ENCODE measurements at places on chromosomes 2 and 18.
A peak's percentile ranks its signal among the peaks of the same experiment; 100 is the strongest.

GRCh38 chr2:151277067-151277466 is 12.4 kb downstream of the NMI start:
- DNase-seq = no peak

GRCh38 chr2:64222351-64222750 is 78.1 kb upstream of the PELI1 start:
- no peak for DNase-seq

DNA sequence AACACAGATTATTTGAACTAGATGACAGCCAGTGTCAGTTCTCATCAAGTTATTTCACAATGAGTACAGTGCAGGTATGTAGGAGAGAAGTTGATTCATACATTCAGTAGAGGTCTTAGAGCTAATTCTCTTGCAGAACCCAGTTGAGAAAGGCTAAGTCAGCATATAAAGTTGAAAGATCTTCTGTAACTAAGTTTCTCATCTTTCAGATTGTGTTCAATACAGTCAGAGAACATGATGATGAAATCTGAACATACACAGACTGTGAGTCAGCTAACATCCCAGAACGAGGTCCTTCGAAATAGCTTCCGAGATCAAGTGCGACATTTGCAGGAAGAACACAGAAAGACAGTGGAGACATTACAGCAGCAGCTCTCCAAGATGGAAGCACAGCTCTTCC is 41.9 kb upstream of the LIMS1 start:
- DNase-seq = no peak

- no peak for DNase-seq
These were observed 26.1 kb downstream of the DGUOK start for GRCh38 chr2:73952499-73953446.

DNA sequence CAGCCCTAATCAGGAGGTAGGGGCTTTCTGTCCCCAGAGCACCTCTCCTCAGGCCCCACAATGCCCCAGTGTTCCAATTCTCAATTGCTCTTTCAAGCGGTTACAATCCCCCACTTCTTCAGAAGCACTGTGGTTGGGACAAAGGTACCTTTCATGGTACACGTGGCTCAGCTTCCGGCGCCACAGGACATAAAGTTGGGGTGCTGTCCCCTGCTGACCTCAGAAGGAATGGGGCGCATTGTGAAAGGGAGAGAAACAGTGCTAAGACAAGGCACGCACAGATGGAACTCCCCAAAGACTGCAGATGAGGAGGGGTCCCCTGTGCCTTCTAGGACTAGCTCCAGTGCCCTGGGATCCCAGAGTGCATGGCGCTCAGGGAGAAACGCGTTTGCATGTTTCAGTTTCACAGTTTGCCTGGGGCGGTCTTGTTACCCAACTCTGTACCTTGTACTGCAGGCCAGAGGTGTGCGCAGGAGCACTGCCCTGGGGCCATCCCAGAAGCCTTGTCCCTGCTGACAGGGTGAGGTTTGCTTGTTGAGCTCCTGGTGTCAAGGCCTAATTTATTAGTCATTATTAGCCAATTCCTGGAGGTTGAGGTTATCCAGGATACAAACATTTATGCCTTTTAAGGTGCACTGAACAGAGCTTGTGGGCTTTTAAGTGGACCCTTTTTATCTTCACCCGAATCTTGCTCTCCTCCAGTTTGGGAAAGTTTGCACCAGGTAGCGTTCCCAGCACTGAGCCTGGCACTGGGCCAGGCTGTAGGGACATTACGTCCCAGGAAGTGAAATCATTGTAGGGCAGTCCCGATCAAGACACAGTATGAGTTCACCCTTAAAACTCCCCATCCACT is 7.6 kb downstream of the CNDP1 start:
- DNase-seq = no peak

DNA sequence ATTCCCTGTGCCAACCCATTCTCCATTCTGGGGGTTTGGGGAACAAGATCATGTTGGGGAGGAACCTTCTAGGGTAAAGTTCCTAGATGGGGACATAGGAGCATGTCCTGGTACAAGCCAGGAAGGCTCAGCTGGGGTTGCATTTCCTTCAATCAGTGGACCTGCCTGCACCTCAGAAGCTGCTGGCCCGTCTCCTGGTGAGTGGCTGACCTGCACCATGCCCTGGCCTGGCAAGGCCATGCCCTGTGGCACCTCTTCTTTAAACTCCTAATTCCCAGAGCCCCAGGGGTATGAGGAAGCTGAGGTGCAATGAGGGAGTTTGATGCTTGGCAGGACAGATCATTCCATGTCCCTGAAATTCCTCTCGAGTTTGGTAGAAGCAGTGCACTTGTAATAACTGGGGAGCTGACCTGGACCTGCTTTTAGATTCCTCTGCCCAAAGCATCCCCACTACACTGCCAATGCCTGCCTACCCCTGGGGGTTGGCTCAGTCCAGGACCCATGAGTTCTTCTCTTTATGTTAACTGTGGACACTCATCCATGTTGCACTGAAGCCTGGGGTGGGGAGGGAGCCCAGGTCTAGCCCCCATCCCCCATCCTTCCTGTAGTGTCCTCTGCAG is 25.3 kb downstream of the MROH2A start:
- no peak for DNase-seq

GRCh38 chr2:66109419-66109818 is 325.5 kb upstream of the MEIS1 start:
- DNase-seq = no peak

DNA sequence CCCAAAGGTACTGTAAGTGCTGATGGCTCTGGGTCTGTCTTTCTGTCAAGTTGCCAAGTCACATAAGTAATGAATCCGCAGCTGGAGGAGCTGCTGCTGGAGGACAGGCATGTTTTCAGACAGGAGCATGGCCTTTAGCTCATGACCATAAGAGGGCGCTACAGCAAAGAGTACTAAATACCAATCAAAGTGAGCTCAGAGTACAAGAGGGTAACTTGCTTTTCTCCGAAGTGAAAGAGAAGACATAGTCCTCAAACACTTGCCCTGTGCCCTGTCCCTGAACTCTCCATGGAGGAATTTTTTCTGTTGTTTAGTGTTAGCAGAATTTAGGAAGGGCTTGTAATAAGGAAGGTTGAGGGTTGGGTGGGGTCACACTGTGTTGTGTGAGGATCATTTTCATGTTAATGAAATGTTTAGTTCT is 58.0 kb upstream of the EML6 start:
- DNase-seq = peak; percentile 95

DNA sequence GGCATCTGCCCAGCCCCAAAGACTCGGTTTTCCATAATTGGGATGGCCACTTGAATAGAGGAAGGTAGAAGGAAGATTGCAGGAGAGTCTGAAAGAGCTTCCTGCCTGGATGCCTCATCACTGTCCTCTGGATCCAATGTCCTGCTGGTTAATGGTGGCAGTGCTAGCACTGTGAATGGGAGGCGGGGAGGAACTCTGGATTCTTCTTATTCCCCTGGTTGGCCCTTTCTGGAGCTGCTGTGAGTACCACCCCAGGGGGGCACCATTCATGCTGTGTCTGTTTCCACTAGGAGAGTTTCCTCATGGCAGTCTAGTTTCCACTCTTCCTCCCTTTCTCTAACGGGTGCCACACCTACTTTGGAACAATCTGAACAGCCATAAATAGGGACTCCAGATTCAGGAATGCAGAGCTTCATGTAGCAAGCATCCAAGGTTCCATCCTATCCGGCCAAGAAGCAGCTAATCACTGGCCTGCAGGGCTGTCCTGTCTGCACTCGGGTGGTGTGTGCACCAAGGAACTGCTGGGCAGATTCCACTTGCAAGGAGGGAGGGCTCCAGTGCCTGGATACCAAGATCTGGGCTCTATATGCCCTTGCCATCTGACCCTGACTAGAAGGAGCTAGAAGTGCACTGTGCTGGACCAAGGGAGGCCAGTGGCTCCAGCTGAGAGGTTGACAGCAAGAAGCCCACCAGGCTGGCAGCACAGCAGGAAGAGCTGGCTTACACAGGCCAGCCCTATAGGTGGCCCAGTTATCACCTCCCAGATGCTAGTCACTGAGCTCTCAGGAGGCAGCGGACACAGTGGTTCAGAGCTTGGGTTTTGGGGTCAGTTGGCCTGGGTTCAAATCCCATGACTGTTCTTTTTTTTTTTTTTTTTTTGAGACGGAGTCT is 4.6 kb upstream of the ATOH8 start:
- DNase-seq = no peak

DNA sequence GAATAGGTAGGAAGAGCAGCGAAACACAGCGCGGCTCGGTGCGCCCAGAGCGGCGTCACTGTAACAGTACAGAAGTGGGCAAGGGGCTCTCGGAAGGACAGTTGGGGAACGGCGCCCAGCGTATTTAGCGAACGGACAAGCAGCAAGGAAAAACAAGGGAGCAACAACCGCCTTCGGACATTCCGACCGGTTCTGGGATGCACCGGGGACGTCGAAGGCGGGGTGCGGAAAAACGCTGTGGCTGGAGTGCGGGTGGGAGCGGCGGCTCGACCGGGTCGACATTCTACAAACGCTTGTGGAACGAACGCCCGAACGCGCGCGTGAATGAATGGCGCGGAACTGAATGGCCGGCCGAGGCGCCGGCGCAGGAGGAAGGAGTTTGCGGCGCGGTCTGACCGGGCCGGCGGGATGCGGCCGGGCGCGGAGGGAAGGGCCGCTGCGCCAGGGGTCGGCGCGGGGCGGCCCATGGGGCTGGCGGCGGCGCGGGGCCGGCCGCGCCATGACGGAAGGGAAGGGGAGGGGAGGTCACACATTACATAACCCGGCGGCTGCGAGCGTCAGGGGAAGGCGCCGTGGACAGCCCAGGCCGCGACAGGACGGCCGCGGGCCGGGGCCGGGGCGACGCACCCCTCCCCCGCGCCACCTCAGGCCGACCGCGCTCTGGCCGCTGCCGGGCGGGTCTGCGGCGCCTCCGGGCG is 605 bp downstream of the REV1 start:
- DNase-seq = peak; percentile 80

GRCh38 chr18:61448316-61448715 is 115.1 kb downstream of the CDH20 start:
- DNase-seq = peak; percentile 55

- DNase-seq = no peak
These were observed 979 bp downstream of the LONRF2 start for GRCh38 chr2:100321179-100321865.

GRCh38 chr2:134590679-134591078 is 128.1 kb downstream of the TMEM163 start:
- no peak for DNase-seq

- no peak for DNase-seq
These were observed 131.5 kb upstream of the LRATD1 start for GRCh38 chr2:14501061-14501460.

GRCh38 chr18:40437517-40437916 is 1517.5 kb upstream of the PIK3C3 start:
- no peak for DNase-seq

DNA sequence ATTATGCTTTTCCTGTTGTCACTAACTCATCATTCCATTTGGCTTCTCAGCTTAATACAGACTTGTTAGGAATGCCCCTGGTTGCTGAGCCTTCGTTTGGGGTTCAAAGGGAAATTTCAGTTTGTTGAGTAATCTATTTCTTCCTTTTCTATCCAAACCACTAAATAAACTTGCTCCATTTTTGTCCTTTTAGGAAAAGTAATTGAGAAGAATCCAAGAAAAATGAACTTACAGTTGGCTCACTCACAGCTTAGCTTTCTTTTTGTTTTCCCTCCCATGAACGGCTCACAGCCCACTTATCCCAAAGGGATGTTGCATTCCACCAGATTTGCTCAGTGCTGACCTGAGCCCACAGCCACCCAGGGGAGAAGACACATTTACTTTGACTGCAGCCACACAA is 73.9 kb downstream of the SOX11 start:
- DNase-seq = no peak

Data from Karpas-422 (cell line).